ENCODE measurements at places on chromosomes 3 and 15.

DNA sequence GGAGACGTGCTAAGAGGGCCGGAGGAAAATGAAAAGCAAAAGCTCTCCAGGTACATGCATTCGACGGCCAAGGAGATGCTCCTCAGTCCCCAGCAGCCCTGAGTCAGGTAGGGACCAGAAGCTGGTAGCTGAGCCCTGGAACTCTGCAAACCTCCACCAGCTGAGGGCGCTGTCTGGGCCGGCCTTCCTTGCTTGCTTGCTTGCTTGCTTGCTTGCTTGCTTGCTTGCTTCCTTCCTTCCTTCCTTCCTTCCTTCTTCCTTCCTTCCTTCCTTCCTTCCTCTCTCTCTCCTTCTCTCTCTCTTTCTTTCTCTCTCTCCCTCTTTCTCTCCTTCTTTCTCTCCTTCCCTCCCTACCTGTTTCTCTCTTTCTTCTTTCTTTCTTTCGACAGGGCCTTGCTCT, 94.6 kb upstream of the RASGRF1 start:
- no peak for DNase-seq

GRCh38 chr15:88301311-88301710, 44.8 kb upstream of the NTRK3 start:
- DNase-seq = no peak

GRCh38 chr3:112376992-112377391, 44.0 kb downstream of the CD200 start:
- no peak for DNase-seq

- DNase-seq = no peak
Measured at GRCh38 chr15:70470556-70471191, 292.7 kb downstream of the UACA start.

All from AG04450 (cell line).